ENCODE measurements at places on chromosomes 5 and 9.

DNA sequence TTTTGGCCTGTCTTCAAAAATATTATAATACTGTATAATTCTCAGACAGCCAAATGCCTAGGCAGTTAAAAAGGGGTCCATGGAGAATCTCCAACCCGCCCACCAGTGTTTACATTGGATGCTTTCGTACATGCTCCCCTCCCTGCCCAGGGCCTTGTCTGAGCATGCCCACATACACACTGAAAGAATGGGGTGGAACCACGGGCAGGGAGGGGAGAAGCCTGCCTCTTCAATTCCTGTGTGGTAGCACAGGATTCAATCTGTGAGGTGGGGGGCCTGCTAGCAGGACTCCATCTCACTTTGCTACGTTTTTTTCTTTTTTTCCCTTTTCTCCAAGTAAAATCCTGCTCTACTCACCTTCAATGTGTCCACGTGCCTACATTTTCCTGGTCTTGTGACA lies 314.7 kb upstream of the GRAMD2B start:
- H3K36me3 ChIP-seq, result no peaks in the 10 kb centered on the region
- H3K27me3 ChIP-seq, result no peaks in the 10 kb centered on the region
- H3K4me3 ChIP-seq, result no peak overlapping the region
- DNase-seq, result no peak
- no peak overlapping the region for H3K27ac ChIP-seq
- no peaks in the 10 kb centered on the region for H3K4me1 ChIP-seq

DNA sequence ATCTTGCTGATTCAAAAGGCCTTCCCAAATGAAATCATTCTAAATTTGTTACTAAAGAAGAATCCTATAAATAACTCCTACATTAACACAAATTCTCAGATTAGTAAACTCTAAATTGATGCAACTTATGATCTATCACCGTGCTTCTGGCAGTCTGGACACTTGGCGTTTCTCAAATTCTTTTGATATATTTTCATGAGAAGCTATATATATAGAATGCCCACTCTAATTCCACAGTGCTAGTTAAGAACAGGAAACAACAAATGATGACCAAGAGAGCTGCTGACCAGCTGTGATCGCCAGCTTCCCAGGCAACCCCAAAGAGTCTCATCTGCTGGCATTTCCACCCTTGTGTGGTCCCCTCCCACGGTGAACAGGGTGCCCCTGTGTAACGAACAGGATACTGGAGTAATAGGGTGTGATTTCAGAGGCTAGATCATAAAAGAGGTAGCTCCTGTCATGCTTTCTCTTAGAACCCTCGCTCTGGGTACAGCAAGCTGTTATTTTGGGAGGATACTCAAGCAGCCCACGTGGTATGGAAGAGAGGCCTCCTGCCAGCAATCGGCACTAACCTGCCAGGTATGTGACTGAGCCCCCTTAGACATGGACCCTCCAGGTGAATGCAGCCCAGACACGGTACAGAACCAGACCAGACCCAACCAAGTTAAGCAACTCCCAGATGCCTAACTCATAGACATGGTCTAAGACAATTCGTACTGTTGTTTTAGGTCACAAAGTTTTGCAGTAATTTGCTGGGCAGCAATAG lies 64.7 kb downstream of the CDC14B start:
- H3K4me1 ChIP-seq, result no peaks in the 10 kb centered on the region
- no peak for DNase-seq
- no peak overlapping the region for H3K4me3 ChIP-seq
- no peaks in the 10 kb centered on the region for H3K36me3 ChIP-seq

DNA sequence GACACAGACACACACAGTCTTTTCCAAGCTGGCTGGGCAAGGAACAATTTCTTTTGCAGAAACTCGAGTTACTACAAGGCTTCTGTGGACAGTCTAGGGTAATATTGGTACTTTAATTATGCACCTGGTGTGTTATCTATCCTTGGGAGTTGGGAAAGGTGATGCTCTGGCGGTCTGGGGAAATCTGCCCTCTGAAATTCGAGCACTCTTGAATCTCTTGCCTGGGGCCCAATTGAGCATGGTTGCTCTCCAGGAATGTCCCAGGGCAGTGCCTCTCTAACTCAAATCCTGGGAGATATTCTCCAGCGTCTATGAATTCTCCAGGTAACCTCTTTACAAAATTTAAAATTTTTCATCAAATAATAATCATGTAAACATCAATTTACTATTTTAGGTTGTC lies 69.3 kb downstream of the KCNIP1 start:
- no peak overlapping the region for H3K27ac ChIP-seq
- DNase-seq, result no peak
- H3K36me3 ChIP-seq, result no peaks in the 10 kb centered on the region
- H3K27me3 ChIP-seq, result no peaks in the 10 kb centered on the region
- H3K4me1 ChIP-seq, result no peaks in the 10 kb centered on the region

GRCh38 chr5:172415362-172416275 lies 38.7 kb downstream of the SH3PXD2B start:
- H3K4me1 ChIP-seq, result no peaks in the 10 kb centered on the region
- no peak overlapping the region for H3K4me3 ChIP-seq
- DNase-seq, result no peak

DNA sequence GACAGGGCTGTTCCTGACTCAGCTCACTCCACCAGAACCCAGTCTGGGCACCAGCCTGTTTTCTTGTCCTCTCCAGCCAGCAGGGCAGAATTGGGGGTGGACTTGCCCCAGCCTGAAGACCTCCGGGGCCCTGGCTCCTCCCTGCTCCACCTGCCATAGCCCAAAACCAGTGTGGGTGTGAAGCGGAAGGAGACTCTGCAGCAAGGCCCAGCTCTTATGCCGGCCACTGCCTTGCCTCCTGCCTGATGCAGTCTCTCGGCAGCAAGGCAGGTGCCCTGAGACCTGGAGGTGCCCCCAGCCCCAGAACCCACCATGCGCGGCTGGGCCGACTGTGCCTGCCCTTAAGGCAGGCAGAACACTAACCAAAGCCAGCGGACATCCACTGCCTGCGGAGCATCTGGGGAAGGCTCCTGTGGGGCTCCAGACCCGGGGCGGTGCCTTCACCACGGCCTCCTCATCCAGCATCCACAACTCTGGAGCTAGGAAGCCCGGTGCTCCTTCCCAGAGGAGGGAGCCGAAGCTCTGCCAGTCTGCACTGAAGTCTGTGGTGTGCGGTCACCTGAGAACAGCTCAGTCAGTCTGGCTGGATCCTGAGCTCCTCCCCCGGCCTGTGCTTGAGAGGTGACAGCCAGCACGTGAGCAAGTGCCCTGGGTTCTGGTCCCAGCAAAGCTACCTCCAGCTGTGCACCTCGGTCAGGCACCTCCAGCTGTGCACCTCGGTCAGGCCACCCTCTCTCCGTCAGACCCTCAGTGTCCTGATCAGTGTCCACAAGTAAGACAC lies 116.7 kb downstream of the ADAMTS2 start:
- no peaks in the 10 kb centered on the region for H3K36me3 ChIP-seq
- no peak overlapping the region for H3K4me3 ChIP-seq
- no peak overlapping the region for H3K27ac ChIP-seq
- no peaks in the 10 kb centered on the region for H3K4me1 ChIP-seq
- DNase-seq, result no peak
